Suprapubic skin (tissue), 4 donors: ENCODE measurements at places on chromosomes 12 and 14. TPM values are rescaled to one million over a fixed set of nuclear protein-coding genes. Genes with fewer than 3 reads are reported as not detected.

GRCh38 chr12:27434673-27435565 lies 11.6 kb upstream of the SMCO2 start:
- H3K4me1 ChIP-seq: no peaks in the 10 kb centered on the region
- DNase-seq: no peak

DNA sequence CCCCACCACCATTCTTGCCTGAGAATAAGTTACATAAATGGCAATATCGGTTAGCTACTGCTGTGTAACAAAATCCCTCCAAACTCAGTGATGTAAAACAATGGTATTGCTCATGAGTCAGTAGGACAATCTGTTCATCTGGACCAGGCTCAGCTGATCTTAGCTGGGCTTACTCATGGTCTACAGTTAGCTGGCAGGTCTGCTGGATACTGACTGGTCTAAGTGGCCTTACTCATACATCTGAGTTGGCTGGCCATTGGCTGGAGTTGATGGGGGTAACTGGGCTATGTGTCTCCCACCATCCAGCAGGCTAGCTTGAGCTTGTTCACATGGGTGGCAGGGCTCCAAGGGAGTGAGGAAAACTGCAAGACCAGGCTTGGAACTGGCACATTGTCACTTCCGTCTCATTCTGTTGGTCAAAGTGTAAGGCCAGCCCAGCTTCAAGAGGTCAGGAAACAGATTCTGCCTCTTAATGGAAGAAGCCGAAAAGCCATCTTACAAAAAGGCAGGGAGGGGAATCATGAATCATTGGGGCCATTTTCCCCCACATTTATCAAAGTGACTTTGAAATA lies 56.7 kb upstream of the CHGA start:
- H3K27me3 ChIP-seq: peaks cover 8% of the 10 kb centered on the region
- no peaks in the 10 kb centered on the region for H3K36me3 ChIP-seq
- peaks cover 3% of the 10 kb centered on the region for H3K4me1 ChIP-seq
- no peak overlapping the region for H3K27ac ChIP-seq
- no peak overlapping the region for H3K4me3 ChIP-seq

The C12orf60 gene
- total RNA-seq: 0.83 TPM

The SERPINA10 gene
- 0.24 TPM for total RNA-seq

The NRL gene
- 2.2 TPM for total RNA-seq

- H3K27me3 ChIP-seq: no peaks in the 10 kb centered on the region
- peak overlapping the region; percentile 1 for H3K27ac ChIP-seq
- H3K4me3 ChIP-seq: no peak overlapping the region
Observed at GRCh38 chr14:96574633-96575632, 72.8 kb downstream of the PAPOLA start.

The TOMM20L gene
- total RNA-seq: not detected

DNA sequence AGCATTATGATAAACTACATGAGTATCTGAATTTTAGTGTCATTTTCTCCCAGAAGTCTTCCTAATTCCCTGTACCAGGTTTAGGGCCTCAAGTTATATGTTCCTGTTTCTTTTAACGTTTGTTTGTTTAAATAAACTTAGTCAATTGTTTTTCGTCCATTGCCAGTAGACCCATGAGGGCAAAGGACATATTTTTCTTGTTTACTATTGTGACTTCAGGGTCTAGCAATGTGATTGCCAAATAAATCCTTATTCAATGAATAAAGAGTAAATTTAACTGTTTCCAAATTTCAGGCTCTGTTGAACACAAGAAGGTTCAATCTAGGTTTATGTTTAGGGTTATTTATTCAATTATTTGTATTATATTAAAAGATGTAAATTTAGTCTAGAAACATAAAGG lies 391.6 kb upstream of the MGAT4C start:
- H3K4me1 ChIP-seq: no peaks in the 10 kb centered on the region
- H3K4me3 ChIP-seq: no peak overlapping the region
- no peak for DNase-seq
- H3K27ac ChIP-seq: no peak overlapping the region
- no peaks in the 10 kb centered on the region for H3K36me3 ChIP-seq
- no peaks in the 10 kb centered on the region for H3K27me3 ChIP-seq

- H3K36me3 ChIP-seq: peaks cover 75% of the 10 kb centered on the region
- DNase-seq: no peak
- no peak overlapping the region for H3K4me3 ChIP-seq
- no peaks in the 10 kb centered on the region for H3K27me3 ChIP-seq
- no peak overlapping the region for H3K27ac ChIP-seq
Observed at GRCh38 chr12:95059984-95060383, 13.4 kb downstream of the NR2C1 start.

DNA sequence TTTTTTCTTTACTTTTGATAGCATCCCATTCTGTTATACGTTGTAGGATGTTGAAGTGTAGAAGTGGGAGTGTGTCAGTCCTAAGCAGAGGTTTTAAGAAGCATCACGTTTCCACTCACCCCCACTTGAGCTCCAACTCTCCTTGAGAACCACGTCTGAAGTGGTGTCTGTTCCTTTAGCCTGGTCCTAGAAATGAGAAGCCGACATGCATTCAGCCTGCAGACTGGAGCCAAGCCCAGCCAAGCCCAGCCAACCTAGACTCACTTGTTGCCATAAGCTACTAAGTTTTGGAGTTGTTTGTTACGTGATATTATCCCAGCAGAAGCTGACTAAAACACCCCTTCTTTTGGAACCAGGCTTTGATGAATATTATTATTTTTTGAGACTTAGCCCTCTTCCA lies 4.4 kb upstream of the ELK3 start:
- no peaks in the 10 kb centered on the region for H3K4me1 ChIP-seq
- DNase-seq: peak; percentile 15

The GPR65 gene
- 0.32 TPM for total RNA-seq

- H3K4me1 ChIP-seq: peaks cover 9% of the 10 kb centered on the region
- no peak overlapping the region for H3K4me3 ChIP-seq
- no peaks in the 10 kb centered on the region for H3K27me3 ChIP-seq
- DNase-seq: no peak
- no peaks in the 10 kb centered on the region for H3K36me3 ChIP-seq
Observed at GRCh38 chr12:32437095-32437515, 37.7 kb downstream of the FGD4 start.

DNA sequence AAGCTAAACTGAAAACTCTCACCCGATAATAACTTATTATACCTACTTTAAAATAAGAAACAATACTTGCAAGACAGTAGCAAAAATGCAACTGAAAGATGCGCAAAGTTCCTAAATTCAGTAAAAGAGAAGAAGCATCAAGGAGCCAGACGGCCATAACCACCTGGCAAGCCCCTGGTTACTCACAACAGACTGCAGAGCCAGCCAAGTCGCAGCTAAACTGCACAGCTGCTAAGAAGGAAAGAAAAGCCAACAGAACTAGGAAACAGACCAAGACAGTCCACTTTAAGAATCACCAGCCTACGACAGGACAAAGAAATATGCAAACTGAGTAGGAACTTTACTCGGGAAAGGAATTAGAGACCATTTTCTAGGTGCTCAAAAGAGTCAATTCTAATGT lies 127.9 kb downstream of the TMTC1 start:
- no peaks in the 10 kb centered on the region for H3K4me1 ChIP-seq
- H3K4me3 ChIP-seq: no peak overlapping the region
- no peaks in the 10 kb centered on the region for H3K36me3 ChIP-seq

DNA sequence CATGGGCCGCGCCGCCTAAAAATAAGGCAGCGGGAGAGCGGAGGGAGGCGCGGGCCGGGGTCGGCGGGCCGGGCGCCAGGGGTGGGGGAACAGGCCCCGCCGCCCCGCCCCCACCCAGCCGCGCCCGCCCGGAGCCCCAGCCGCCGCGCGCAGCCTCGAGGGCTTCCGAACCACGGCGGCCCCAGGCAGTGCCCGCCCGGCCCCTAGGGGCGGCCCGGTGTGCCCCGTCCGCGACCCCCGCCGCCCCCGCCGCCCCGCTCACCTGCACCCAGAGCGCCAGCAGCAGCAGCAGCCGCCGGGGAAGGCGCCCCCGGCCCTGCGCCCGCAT lies 519 bp downstream of the JAG2 start:
- H3K27ac ChIP-seq: peak overlapping the region; percentile 76
- H3K27me3 ChIP-seq: peaks cover 54% of the 10 kb centered on the region
- peaks cover 54% of the 10 kb centered on the region for H3K4me1 ChIP-seq
- H3K4me3 ChIP-seq: peak overlapping the region; percentile 55
- H3K36me3 ChIP-seq: no peaks in the 10 kb centered on the region

The SLCO1B1 gene
- not detected for total RNA-seq

DNA sequence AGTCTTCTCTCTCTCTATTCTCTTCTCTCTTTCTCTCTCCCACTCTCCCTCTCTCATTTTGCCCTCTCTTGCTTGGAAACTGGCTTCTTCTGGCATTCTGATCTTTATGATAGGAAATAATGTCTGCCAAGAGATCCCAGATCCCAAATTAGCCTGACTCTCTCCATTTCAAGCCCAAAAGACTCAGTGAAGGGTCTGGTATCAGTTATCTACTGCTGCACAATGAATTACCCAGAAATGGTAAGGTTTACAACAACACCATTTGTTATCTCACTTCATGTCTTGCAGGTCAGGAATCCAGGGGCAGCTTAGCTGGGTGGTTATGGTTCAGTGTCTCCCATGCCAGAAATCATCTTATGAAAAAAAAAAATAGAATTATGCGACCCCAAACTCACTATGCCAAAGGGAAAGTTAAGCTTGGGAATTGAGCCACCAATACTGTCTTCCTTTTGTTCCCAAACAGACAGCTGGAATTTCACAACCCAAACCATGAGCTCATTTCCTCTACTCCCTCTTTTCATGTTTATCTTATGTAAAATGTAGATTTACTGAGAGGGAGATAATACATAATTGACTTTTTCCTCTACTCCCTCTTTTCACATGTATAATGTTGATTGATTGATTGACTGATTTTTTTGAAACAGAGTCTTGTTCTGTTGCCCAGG lies 67.8 kb upstream of the FICD start:
- peaks cover 16% of the 10 kb centered on the region for H3K27me3 ChIP-seq
- peaks cover 7% of the 10 kb centered on the region for H3K4me1 ChIP-seq
- no peaks in the 10 kb centered on the region for H3K36me3 ChIP-seq

- no peaks in the 10 kb centered on the region for H3K27me3 ChIP-seq
- no peak overlapping the region for H3K4me3 ChIP-seq
- H3K27ac ChIP-seq: no peak overlapping the region
- H3K4me1 ChIP-seq: peaks cover 12% of the 10 kb centered on the region
- DNase-seq: no peak
- H3K36me3 ChIP-seq: no peaks in the 10 kb centered on the region
Observed at GRCh38 chr14:103172921-103173320, 49.7 kb downstream of the TNFAIP2 start.

- no peaks in the 10 kb centered on the region for H3K27me3 ChIP-seq
- H3K4me1 ChIP-seq: no peaks in the 10 kb centered on the region
- H3K36me3 ChIP-seq: no peaks in the 10 kb centered on the region
Observed at GRCh38 chr12:105476616-105477015, 146.1 kb downstream of the C12orf75 start.

DNA sequence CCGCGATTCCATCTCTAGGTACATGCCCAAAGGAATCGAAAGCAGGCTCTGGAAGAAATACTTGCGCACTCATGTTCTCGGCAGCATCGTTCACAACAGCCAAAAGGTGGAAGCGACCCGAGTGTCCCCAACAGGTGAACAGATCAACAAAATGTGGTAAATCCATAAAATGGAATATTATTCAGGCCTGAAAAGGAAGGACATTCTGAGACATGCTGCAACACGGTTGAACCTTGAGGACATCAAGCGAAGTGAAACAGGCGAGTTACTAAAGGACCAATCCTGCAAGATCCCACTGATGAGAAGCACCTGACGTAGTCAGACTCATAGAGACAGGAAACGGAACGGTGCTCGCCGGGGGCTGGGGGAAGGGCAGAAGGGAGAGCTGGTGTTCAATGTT lies 17.5 kb upstream of the DIO3 start:
- H3K36me3 ChIP-seq: no peaks in the 10 kb centered on the region
- H3K4me1 ChIP-seq: no peaks in the 10 kb centered on the region
- DNase-seq: no peak
- H3K27ac ChIP-seq: no peak overlapping the region

DNA sequence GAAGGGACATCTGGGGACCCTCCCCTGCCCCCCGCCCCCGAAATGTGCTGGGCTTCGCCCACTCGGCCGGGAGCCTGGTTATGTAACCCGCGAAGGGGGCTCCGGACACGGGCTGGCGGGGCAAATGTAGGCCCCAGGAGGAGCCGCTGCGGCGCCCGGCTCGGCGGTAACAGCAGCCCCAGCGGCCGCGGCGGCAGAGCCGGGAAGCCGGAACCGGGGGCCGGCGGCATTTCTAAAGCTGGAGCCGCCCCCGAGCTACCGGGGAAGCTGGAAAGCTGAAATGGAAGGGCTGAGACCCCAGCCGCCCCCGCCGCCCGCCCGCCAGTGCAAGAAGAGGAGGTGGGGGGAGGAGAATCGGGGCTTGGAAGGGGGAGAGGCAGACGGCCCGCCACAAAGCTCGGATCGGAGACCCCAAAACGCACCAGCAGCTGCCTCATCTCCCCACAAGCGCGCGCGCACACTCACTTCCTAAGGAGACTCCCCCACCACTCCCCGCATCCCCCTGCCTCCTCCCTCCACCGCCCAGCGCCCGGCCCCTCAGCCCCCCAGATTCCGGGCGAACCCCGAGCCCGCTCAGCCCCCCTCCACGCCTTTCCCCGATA lies 1.5 kb downstream of the KDM2B start:
- H3K4me1 ChIP-seq: peaks cover 73% of the 10 kb centered on the region
- peaks cover 2% of the 10 kb centered on the region for H3K36me3 ChIP-seq
- no peaks in the 10 kb centered on the region for H3K27me3 ChIP-seq
